ENCODE measurements at places on chromosomes 12 and 14. TPM values are rescaled to one million over a fixed set of nuclear protein-coding genes. Genes with fewer than 3 reads are reported as not detected.

DNA sequence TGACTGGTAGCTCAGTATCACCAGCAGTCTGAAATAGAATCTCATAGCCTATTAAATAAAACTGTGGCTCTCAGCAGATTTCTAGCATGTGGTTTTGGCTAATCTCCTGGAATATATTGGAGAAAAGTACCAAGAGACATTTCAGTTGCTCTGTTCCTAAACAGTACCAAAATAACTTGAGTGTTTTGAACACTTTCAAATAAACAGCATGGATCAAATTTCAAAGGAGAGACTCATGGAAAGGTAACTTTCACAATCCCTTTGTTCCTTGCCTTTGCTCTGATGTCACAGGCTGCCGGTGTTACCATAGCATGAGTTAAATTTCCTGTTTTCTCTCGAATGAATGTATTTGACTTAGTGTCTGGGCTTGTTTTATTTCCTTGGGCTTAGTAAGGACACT is 3.4 kb downstream of the ARG2 start:
- DNase-seq: peak; percentile 13

DNA sequence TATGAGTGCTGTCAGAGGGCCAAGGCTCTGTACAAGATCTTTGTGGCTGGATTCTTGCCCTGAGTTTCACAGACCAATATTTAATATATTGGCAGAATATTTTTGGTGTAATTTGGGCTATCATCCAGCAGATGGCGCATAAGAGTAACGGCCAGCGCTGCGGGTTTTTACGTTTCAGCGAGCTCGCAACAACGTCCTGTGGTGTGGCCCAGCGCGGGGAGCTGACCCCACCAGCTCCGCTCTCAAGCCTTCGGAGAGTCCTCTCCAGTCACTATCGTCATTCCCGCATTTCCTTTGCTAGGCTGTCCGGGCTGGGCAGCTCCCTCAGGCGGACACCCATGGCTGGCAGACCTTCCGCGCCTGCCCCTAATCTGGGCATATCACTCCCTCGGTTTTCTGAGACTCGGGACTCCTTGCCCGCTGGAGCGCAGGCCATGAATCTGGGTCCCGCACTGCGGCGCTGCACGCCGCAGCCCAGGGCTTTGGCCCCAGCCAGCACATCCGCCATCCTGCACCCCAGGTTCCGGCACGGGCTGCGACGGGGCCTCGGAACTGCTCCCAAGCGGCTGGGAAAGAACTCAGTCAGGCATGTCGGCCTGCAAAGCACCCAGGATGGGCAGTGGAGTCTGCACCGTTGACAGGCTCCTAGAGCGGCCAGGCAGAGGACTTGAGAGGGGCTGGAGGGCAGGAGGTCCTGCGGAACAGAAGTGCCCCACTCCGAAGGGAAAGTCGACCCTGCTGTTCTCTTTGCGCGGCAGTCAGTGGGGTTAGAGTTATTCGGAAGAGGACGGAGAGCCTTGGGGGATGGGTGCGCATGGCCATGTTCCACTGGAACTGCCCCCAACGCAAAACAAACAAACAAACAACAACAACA is 18.4 kb downstream of the OLR1 start:
- DNase-seq: peak; percentile 82

Gene LIN7A
- polyA plus RNA-seq: 4.3 TPM

Gene PELI2
- polyA plus RNA-seq: 3.9 TPM

DNA sequence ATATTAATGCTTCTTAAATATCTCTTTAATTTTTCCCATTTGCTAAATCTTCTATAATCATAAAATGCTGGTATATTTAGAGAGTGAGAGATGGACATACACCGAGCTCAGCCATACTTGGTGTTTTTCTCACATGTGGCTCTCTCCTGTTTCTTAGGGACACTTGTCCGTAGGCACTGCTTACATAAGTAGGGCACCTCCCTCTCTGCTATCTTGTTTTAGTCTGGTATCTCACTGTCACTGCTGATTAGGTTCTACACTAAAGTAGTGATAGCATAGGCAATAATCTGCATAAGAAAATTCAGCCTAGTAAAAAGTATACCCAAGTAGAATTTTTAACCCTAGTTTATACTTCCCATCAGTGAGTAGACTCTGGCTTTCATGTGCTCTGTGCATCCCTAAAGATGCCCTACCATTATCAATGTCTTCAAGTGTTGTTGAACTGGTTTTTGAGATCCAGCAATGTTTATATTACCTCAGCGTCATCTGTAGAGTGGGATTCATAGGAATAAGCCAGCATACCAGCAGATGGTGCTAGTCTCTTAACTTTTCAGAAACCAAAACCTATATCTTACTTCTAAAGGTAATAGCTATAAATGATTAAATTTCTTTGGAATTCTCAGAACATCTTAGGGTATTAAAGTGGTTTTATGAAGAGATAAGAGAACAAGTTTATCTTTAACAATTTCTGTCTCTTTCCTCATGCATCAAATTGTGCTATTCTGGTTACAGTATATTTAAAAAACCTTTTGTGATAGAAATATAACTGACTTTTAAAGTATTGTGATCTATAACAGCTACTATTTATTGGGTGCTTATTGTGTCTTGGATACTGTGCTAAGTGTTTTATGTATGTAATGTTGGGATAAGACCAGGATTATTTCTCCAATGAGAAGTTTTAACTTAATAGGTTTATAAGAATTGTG is 32.9 kb downstream of the ARID2 start:
- peak; percentile 29 for DNase-seq

Gene RDH16
- polyA plus RNA-seq: not detected

- DNase-seq: peak; percentile 83
Measured at GRCh38 chr14:89221109-89221810, 195.8 kb downstream of the FOXN3 start.

GRCh38 chr12:109545826-109546225 is 27.5 kb downstream of the MMAB start:
- no peak for DNase-seq

- no peak for DNase-seq
Measured at GRCh38 chr14:61480704-61481285, 159.4 kb downstream of the PRKCH start.

- no peak for DNase-seq
Measured at GRCh38 chr14:69324341-69324931, 64.5 kb downstream of the GALNT16 start.

Gene DDX23
- 75.8 TPM for polyA plus RNA-seq

Gene HSP90AA1
- polyA plus RNA-seq: 396 TPM

Data from muscle of arm (tissue), 14 donors.